ENCODE measurements at places on chromosomes 3 and 15. TPM values are rescaled to one million over a fixed set of nuclear protein-coding genes. Genes with fewer than 3 reads are reported as not detected.

Gene IQCF5
- total RNA-seq: not detected

Gene OR5K2
- total RNA-seq: not detected

Gene TTLL13
- total RNA-seq: not detected

DNA sequence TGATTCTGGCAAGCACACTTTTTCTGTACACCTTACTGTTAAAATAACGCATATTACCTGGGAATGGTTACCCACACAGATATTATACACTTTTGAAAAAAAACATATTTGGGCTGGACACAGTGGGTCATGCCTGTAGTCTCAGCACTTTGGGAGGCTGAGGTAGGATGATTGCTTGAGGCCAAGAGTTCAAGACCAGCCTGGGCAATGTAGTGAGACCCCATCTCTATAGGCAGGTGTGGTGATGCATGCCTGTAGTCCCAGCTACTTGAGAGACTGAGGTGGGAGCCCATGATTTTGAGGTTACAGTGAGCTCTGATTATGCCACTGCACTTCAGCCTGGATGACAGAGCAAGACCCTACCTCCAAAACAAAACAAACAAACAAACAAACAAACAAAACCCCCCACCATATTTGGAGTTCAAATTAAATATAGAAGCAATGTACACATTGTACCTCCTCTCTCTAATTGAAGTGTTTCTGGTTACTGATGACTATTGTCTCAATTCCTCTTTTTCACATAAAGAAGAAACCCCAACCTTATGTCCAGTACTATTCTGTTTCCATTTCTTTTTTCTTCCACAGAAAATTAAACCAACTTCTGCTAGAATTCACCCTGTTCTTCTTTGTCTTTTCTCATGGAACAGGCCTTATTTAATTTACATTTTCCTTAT lies 152.6 kb upstream of the UMPS start:
- no peak overlapping the region for H3K27ac ChIP-seq
- H3K27me3 ChIP-seq: peaks cover 5% of the 10 kb centered on the region
- H3K36me3 ChIP-seq: no peaks in the 10 kb centered on the region
- H3K4me1 ChIP-seq: no peaks in the 10 kb centered on the region
